ENCODE measurements at places on chromosomes 1 and 21. TPM values are rescaled to one million over a fixed set of nuclear protein-coding genes. Genes with fewer than 3 reads are reported as not detected.
A peak's percentile ranks its signal among the peaks of the same experiment; 100 is the strongest.

DNA sequence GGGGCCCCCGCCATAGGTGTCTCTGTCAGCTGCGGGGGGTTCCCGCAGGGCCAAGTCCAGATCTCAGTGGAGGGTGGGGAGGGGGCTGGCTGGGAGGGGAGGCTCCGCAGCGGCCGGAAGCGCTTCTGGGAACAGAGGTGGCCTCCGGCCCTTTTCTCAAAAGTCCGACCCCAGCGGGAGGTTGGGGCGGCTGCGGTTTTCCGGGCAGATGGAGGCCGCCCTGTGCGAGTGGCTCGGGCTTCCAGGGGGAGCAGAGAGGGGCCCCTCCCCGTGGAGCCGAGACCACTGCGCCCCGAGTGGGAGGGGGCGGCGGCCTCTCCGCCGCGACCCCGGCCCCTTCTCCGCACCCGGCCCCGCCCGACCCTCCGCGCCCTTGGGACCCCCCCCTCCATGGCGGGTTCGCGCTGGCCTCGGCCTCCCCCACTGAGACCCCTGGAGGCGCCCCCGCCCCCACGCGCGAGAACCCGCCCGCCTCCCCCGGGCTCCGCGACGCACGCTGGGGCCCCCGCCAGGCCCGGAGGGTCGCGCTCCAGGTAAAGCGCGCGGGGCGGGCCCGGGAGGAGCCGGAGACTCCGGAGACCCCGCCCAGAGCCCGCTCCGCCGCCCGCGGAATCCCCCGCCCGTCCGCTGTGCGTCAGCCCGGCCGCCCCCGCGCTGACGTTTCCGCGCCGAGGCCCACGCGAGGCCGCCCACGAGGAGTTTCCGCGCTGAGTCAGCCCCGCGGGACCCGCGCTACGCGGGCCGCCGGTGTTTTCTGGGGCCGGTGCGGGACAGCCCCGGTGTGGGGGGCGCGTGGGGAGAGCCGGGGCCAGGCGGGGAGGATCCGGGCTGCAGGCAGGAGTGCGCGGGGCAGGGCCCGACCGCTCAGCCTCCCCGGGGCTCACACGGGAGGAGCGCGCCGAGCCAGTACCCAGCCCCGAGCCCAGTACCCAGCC lies 5.2 kb downstream of the TNFRSF18 start:
- ATAC-seq, result peak; percentile 68

DNA sequence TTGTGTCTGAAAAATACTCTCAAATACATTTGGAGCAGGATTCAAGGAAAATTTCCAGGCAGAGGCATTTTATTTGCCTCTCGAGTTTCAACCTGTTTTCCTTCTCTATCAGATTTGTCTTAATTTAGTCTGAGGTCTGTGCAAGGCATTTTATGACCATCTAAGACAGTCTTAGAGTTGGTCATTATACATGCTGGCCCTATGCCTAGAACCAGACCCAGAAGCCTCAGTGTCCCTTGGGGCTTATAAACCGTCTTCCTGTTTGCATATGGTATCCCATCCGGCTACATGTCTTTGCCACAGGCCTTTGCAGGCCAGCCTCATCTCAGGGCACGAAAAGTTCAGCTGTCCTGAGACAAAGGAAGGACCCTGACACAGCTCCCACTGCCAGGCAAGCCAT lies 346.1 kb downstream of the SIPA1L2 start:
- no peak for ATAC-seq

G0S2 gene
- total RNA-seq, result 16.1 TPM

- no peak for ATAC-seq
Measured at GRCh38 chr21:37916310-37917051, at the start of gene KCNJ6. TSS of gene KCNJ6 (minus strand) at chr21:37916457. CDS start at chr21:37840682, 75,775 bp downstream.

DNA sequence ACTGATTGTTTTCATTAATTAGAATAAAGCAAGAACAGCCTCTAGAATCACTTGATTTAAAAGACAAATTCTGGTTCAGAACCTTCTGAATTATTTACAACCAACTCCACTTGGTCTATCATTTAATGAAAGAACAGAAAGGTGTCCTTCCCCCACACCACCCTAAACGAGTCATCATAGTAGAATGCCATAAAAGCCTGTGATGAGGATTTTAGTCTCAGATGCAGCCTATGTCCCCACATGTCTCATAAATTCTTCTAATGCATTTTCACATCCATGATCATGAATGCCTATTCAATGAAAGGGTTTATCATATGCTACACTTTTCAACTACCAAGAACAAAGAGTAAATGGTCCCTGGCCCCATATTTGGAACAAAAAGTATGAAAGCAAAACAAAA lies 508.1 kb downstream of the DPYD start:
- ATAC-seq, result no peak

DNA sequence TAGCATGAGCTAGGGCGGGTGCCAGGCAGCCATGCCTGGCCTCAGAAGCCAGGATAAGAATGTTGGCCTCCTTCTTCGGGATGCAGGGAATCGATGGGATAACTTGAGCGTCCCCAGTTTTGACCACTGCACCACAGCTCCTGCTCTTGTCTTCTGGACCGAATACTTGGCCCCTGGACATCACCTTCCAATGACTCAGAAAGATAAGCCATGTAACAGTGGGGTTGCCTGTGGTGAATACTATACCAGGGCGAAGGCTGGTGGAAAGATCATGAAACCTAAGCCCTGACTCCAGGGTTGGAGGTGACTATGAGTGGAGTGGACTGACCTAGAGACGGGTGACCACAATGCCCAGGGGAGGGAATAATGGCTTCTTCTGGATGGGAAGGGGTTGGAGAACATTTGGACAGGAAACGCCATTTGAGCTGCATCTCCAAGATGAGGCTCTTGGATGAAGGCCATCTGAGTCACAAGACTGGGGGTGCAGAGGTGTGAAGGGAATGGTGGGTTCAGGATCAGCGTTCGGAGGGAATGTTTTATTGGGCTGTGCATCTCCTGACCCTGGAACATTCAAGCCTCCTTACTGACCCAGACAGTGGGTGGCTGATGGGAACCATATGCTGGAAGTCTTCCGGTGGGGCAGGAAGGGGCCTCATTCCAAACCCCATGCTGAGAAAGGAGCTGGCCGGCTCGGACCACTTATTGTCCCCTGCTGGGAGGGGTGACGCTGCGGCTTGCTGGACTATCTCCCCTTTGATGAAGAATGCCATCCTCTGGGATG lies 18.5 kb upstream of the KCNE2 start:
- ATAC-seq, result no peak

All from activated T-helper 17 cell treated with anti-CD3 and anti-CD28 coated beads, Interleukin-2, amount 50 U/mL, for 72 hours (primary cell).